CD4-positive, alpha-beta T cell treated with Interleukin-2 at 100 ng/mL for 4 hours (primary cell): ENCODE measurements at places on chromosomes 6 and 20.

- DNase-seq: no peak
Observed at GRCh38 chr6:85464260-85464644, 14.4 kb downstream of the NT5E start.

GRCh38 chr6:35519313-35520015, 6.8 kb upstream of the TULP1 start:
- DNase-seq: no peak

GRCh38 chr6:15205321-15205720, 40.5 kb upstream of the JARID2 start:
- no peak for DNase-seq

DNA sequence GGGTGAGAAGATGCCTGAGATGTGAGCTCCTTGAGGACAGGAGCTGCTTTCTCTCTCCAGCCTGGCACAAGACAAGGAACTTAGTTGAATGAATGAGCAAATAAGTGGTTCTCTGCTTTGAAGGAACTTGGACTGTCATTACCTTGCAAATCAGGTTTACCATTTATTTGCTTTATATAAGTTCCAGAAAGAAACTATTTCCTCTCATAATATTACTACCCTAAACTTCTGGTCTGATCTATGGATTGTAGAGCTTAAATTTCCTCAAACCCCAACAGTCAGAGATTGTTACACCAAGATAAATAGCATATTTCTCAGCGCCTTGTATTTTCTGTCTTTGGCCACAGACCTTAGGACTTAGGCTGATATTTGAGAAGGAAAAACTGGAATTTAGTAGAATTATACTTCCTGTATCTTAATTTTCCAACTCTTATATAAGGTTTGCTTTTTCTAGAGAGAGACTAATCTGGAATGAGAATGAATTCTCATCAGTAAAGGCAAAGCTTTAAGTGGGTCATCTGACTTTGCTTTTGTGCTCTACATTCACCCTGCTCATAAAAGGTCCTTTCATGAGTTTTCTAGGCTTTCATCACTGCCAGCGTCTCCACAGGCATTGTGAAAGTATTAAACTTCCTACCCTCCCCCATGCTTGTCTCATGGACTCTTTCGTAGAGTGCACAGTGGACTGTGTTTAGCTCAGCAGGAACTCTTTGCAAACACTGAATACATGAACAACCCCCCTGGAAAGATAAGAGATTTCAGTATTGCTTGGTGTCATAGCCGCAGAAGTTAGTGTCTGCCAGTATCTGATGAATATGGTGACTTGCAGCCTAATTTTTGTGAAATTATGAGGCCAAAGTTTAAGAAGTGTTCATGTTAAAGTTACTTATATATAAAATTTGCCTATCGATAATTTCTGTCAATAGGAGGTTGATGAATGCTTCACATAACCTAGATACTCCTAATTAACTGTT, 74.0 kb downstream of the PTPRA start:
- no peak for DNase-seq

DNA sequence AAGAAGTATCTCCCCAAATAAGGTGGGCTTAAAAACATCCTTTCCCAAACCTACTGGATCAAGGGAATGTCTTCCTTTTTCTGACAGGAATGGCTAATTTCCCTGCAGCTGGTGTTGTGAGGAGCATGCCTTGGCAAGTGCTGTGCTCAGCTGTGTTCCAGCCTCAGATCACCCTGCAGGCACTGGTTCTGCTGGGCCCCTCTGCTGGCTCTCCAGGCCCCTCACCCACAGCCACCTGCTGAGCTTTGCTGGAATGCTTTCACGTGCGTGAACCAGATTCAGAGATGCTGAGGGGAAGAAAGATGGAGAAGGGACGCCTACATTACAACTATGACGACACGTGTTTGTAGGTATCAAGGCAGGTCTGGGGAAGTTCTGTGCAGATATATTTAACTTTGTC, 71.3 kb upstream of the FOXC1 start:
- DNase-seq: no peak

DNA sequence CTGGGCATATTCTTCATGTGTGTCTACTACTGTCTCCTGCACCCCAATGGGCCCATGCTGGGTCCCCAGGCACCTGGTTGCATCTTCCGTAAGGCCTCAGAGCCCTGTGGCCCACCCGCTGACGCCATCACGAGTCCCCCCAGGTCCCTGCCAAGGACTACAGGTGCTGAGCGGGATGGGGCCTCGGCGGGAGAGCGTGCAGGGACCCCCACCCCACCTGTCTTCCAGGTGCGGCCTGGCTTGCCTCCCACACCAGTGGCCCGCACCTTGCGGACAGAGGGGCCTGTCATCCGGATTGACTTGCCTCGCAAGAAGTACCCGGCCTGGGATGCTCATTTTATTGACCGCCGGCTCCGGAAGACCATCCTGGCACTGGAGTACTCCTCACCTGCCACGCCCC, 13.2 kb upstream of the CCM2L start:
- DNase-seq: no peak

GRCh38 chr20:38926934-38927616, 858 bp downstream of the FAM83D start:
- DNase-seq: no peak

- DNase-seq: peak; percentile 73
Observed at GRCh38 chr6:37501632-37502491, 2.2 kb upstream of the CCDC167 start.

DNA sequence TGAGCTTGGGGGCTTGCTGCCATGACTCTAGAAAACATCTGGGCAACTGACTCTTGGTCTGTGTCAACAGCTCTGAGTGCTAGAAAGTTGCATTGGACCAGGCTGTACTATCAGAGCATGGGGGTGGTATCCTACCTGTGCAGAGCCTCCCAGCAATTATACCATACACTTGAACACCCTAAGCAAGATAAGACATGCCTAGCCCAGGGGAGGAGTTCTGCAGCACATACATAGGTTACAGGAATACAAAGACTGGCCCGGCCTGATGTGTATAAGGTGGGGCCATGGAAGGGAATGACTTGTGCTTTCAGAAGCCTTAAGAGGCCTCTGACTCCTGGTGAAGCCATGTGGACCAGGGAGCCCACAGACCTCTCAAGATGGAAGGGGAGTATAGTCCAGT, 11.4 kb upstream of the MOCS1 start:
- DNase-seq: no peak

DNA sequence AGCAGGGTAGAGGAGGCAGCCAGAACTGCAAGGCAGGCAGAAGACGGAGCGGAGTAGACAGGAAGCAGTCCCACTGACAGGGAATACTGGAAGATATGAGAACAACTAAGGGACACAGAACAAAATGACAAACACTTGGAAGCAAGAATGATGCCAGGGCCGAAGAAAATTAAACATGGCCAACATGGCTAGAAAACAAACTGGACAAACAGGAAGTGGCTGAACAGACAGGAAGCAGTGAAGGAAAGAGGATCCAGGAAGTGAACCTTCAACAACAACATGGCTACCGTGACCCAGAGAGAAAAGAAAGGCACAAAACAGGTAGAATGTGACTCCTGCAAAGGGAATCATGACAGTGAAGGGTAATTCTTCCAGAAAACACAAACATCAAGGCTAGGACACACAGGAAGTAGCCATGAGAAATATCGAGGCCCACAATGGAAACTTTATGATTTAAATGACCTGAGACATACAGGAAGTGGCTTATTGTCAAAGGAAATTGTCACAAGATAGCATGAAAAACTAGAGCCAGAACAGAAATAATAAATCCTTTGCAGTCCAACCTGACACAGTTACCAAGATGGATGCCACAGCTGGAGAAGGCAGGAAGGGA, 9.1 kb downstream of the COL11A2 start:
- no peak for DNase-seq

DNA sequence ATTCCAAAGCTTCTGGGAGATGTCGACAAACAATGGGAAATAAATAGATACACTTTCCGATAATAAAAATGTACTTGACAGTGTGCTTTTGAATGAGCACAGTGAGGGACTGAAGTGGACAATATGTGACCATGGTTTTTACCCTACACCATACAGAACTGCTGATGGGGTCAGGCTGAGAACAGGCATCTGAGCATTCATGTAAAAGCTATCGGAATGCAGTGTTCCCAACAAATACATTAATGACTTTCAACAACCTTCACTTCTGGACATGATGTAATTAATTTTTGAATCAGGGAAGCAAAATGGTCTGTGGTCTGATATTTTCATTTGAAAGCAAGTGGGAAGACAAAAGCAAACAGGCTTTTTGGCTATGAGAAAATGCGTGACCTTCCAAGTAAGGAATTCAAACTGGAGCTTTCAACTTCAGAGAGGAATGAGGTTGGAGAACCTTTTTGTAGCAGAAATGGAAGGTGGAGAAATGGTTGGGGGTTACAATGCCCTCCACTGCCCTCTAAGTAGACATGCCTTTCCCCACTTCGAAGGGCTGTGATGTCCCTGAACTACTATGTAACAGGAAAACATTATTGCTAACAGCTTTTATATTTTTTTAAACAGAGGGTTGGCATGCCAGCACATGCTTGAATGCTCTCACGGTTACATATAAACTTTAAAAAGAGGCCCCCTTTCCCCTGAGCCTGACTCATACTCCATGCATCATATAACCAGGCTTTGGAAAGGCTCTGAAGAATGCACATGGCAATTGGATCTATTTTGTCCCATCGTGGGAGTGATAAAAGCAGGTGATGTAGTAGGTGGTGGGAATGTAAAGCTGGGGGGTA, 203.5 kb upstream of the CITED2 start:
- DNase-seq: no peak

DNA sequence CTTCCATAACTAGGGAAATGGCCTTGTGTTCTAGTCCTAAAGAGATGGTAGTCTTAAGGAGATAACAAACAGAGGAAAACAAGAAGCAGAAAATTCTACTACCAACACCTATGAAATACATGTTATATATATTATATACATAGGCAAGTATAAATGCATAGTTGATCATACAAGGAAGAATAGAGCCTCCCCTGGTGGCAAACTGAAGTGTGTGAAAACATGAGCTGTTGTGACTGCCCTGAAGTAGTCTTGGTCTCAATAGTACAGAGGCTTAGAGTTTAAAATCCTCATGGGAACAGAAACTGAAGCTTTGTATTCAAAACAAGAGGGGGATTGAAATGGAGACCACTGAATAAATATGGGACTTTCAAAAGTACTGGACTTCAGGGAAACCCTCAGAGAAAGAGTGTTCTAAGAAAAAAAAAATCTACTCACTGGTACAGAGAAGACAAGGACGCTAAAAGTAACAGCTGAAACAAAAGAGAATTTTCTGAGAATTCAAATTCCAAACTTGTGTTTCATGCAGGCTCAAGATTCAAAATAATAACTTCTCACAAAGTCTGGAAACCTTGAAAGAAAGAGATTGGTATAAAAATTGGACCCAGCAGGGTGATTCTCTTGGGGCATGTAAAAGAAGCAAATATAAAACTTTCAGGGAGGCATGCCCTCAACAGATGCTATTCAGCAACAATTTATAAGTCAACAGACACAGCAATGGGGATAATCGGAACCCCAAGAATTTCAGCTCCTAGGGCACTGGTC, 59.7 kb upstream of the SAMD3 start:
- DNase-seq: peak; percentile 64

- DNase-seq: no peak
Observed at GRCh38 chr6:136614994-136615393, 64.8 kb upstream of the MAP7 start.

- no peak for DNase-seq
Observed at GRCh38 chr6:109867009-109867969, 110.8 kb upstream of the GPR6 start.

GRCh38 chr20:63217706-63218105, 1.8 kb upstream of the YTHDF1 start:
- no peak for DNase-seq

DNA sequence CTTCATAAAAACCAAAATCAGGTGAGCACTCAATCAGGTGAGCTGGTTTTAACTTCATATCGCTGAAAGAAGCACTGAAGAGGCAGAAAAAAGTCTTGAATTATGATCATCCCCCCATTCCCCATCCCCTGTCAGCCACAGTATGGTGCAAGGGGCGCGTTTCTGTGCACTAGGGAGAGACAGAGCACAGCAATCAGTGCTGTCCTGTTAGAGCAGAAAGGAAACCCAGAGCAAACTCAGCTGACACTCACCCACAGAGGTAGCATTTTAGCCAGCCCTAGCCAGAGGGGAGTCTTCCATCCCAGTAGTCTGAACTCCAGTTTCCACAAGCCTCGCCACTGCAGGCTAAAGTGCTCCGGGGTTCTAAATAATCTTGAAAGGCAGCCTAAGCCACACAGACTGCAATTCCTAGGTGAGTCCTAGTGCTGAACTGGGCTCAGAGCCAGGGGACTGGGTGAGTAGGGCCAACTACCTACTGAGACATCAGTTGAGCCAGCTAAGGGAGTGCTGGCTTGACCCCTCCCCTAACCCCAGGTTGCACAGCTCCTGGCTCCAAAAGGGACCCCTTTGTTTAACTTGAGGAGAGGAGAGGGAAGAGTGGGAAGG, 1352.6 kb upstream of the GJE1 start:
- no peak for DNase-seq

DNA sequence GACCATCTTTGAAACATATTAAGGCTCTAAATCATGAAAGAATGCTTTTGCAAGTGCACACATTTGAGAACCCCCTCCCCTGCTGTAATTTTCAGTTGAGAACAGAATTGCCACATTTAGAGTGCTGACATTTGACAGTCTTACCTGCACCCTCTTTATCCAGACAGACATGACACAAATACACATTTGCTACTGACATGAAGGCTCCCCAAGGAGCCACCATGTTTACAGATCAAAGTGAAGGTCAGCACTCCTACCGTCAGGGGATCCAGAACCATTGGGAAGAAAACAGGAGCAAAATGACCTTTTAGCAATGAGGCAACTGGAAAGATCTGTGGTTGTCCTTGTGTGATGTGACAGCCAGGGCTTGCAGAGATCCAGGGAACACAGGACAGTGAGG, 315.4 kb upstream of the CNR1 start:
- no peak for DNase-seq

DNA sequence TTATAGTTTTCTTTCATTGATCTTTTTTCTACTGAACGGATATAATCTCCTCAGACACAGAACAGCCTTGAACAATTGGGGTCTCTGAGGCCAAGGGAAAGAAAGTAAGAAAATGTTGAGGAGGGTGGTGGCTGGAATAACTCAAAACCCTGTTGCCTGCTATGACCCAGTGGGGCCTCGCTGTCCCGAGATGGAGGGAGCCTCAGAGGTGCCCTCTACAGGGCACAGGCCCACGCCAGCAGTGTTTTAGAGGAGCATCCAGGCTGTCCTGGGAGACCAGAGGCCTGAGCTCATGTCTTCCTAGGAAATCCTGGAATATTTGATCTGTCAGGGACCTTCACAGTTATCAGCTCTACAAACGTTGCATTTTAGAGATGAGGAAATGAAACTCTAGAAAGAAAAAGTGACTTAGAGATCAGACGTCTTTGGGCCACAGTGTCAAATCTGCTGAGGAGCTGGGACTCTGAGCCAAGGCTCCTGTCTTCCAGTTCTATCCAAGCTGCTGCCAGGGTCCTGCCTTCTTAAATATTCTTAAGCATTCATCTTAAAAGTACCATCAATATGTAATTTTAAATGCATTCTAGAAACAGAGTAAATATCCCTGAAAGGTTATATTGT, 26.3 kb downstream of the ALDH5A1 start:
- peak; percentile 16 for DNase-seq

- no peak for DNase-seq
Observed at GRCh38 chr20:24502661-24503060, 33.2 kb downstream of the SYNDIG1 start.
